ENCODE measurements at places on chromosomes 3 and 15.

DNA sequence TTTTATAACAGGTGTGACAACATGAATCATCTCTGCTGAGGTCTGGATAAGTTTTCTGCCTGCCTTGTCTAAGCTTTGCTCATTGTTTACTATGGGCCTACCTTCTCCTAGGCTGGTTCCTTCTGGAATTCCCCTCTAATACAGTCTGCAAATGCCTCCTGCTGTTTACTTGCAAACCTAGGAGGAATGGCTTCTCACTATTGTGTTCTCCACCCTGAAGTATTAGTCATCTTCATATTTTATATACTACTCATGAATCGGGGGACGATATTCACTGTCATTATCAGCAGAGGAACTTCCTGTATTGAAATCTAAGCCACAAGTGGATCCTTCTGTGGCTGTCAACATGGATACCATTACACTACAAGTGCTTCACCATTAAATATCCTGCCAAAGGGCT is 154.8 kb downstream of the PLCL2 start:
- DNase-seq, result no peak

DNA sequence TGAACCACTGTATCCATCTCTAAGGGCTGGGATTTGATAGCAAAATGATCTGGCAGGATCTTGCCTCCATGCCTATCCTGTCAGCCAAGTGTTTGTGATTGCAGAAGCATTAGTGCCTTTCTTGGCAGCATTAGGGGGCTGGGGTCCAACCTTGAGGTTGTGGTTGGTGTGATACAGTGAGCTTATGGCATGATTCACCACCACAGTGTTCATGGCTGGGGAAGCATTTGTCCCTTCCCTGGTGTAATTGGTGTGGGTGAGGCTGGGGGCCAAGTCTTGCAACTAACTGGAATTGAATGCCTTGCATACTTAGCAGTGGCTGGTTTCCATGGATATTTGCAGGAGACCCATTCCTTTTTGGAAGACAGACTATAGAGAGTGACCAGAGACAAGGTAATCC is 271.0 kb upstream of the TBL1XR1 start:
- DNase-seq, result no peak

DNA sequence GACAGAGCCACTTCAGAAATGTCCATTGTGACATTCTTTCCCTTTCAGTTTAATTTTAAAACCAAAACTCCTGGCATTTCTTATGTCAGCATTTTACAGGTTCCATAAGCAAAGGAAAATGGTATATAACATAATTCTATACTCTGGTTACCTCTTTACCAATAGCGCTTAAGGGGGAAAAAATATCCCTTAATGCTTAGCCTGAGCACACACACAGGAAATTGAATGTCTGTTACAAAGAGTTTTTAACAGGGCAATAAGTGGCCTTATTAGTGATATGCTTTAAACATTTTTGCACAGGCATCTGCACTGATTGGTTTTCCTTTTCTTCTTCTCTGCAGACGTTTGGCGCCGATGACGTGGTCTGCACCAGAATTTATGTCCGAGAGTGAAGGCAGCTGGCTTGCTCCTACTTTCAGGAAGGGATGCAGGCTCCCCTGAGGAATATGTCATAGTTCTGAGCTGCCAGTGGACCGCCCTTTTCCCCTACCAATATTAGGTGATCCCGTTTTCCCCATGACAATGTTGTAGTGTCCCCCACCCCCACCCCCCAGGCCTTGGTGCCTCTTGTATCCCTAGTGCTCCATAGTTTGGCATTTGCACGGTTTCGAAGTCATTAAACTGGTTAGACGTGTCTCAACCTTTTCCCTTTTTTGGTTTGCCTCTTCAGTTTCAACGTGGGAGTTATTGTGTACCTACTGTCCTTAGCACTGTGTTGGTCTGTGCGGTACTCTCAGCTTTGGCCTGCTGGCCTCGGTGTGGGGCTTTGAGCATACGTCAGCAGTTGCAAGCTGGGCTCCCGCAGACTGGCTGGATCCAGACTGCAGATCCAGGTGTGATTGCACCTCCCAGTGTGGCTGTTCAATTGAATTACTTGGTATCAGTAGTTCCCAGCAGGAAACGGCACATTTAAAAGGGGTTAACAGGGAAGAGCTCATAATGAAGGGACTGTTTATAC is 7.7 kb downstream of the CRABP1 start:
- no peak for DNase-seq

GRCh38 chr15:60347480-60348049 is 50.2 kb downstream of the ANXA2 start:
- DNase-seq, result no peak

GRCh38 chr15:62209821-62210220 is 44.7 kb upstream of the C2CD4B start:
- no peak for DNase-seq

DNA sequence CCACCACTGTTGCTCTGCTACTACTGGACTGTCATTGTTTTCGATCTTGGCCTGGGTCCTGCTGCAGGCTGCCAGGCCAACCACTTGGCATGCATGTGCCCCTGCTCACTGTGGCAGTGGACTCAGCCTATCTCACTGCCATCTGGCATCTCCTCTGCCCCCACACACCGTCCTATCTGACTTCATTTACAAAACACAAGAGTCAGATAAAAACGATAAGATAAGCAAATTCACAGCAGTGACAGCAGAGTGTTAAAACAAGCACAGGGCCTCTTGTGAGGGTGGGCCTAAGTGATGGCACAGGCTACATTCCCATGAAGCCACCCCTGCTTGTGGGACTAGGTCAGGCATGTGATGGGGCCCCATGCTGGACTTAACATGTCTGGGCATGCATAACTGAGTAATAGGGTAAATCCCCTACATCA is 68.1 kb downstream of the CRYGS start:
- no peak for DNase-seq

DNA sequence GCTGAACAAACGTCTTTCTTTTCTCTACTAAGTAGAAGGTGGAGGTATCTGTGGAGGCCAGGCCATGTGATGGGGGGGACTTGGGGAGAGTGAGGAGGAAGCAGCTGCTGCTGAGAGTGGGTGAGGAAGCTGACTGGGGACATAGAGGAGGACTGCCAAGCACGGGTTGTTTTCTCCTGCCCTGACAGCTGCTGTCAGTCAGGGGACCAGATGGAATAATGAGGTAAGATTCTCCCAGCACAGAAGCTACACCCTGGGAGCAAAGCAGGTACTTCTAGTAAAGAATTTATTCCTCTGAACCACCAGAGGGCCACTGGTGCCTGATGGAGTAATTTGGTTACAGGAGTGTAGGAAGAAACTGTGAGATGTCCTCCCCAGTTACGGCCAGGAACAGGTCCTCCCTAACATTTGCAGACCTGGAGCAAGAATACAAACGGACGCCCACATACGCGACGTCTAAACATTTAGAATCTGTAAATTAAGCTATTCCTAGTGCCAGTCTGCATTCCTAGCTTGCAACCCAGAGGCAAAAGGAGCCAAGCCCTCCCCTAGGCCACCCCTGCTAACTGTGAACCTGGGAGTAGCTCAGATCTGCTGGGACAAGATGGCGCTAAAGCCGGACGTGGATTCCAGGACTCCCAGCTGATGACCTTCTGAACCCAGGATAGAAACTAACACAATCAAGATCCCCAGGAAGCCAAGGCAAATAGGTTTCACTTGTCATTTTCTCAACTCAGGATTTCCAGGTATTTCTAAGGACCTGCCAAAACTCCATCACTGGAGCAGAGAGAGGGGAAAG is 14.8 kb downstream of the CRYGS start:
- no peak for DNase-seq

- no peak for DNase-seq
These were observed 535 bp downstream of the C2CD4B start for GRCh38 chr15:62164396-62165103.

DNA sequence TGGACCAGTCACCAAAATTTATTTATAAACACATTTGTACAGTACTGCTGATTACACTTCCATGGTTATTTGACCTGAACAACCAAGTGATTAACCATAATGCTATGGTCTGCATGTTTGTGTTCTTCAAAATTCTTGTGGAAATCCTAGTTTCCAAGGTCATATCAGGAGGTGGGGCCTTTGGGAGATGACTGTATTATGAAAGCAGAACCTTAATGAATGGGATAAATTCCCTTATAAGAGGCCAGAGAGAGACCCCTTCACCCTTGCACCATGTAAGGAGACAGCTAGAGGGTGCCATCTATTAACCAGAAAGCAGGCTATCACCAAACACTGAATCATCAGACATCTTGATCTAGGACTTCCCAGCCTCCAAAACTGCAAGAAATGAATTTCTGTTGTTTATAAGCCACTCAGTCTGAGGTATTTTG is 1.9 kb downstream of the SCAPER start:
- no peak for DNase-seq

GRCh38 chr3:156465194-156465593 is 89.7 kb downstream of the SSR3 start:
- no peak for DNase-seq

- no peak for DNase-seq
These were observed 35.9 kb upstream of the PTPN23 start for GRCh38 chr3:47344971-47345370.

GRCh38 chr3:109132801-109133473 is 3.6 kb upstream of the C3orf85 start:
- DNase-seq, result no peak

GRCh38 chr3:194482196-194482593 is 4.6 kb downstream of the ATP13A3 start:
- no peak for DNase-seq
